ENCODE measurements at places on chromosomes 16 and 17. TPM values are rescaled to one million over a fixed set of nuclear protein-coding genes. Genes with fewer than 3 reads are reported as not detected.

RCVRN gene
- not detected for total RNA-seq

- no peak for DNase-seq
Observed at GRCh38 chr17:77208217-77208808, 67.5 kb downstream of the SEC14L1 start.

GRCh38 chr16:80527297-80527696 is 13.5 kb upstream of the DYNLRB2 start:
- DNase-seq: peak; percentile 92

CA10 gene
- not detected for total RNA-seq

GDPD1 gene
- 1.8 TPM for total RNA-seq

SLC12A3 gene
- not detected for total RNA-seq

GRCh38 chr17:59493867-59494266 is 71.5 kb upstream of the DHX40 start:
- DNase-seq: no peak

NUP88 gene
- total RNA-seq: 164 TPM

DNA sequence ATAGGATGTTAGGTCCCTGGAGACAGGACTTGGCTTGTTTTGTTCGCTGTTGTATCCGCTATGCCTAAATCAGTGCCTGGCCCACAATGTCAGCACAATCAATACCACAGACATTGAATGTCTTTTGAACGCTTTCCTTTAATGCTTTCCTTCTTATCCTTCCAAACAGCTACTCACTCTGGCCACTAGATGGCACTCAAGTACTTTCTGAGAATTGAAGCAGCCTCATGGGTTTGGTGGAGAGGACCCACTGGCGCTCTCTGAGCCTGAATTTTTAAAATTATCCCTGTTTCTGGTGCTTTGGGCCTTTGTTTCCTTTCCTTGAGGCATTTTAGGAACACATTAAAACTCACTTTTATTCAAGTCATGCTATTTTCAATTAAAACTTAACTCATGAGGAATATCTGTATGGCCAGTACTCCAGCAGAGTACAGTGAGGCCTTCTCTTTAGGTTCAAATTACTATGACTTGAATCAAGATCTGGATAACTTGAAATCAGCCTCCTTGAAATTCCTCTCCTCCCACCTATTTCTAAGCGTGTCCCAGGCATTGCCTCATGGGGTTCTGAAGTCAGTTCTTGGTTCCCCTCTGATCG is 3.2 kb upstream of the NLRP1 start:
- DNase-seq: peak; percentile 90

CRYBA1 gene
- not detected for total RNA-seq

- no peak for DNase-seq
Observed at GRCh38 chr17:20206591-20206990, 197.4 kb downstream of the SPECC1 start.

DNA sequence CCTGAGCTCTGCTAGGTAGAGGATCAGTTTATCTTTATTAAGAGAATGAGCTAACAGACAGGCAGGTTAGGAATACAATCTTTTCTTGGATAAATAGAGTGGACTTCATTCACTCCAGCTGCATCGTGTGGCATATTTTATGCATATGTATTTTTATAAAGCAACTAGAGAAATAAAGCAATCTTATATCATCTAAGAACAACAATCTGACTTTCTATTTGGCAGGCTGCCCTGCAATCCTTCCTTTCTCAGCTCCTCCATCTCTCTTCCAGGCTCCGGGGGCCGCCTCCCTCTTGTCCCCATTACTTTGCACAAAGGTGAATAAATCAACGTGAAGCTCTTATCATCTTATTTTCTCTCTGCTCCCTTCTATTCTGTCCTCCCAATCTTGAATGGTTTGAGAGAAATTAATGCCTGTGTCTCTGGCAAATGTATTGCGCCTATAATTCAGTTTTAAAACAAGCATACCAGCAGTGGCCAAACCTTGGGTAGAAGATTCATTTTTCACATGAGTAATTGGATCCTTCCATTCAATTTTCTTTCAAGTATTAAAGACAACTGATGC is 64.5 kb downstream of the HS3ST3A1 start:
- no peak for DNase-seq

DNA sequence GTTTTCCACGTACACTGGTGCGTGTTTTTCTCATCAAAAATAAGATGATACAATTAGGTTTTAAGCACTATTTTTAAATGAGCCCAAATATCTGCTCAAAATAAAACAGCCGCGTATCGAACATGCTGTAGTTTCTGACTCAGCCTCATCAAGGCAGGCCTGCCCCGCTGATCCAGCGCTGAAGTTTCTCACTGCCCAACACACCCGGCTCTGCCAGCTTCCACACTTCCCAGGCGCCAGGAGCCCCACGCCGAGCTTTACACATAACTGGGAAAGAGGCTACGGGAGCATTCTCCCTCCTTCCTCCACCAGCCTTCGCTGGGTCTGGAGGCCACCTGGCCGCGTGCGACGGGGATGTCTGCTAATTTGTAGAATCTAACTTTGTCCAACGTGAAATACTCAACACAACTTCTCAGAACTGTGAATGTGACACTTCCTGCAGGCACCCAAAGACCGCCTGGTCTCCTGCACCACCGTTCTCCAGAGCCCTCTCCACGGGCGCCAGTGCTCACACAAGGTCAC is 42.1 kb downstream of the MAP1LC3B start:
- no peak for DNase-seq

DNA sequence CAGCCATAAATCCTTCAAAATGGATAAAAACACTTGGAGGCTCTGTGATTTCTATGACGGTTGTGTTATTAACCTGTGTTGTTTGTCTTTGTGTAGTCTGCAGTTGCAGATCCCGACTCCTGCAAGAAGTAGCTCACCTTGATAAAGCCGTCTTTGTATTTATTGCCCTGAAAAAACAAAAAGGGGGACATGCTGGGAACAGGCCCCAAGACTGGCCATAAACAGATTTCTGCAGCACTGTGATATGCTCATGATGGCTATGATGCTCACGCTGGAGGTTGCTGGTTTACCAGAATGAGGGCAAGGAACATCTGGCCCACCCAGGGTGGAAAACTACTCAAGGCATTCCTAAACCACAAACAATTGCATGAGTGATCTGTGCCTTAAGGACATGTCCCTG is 71.0 kb downstream of the LGALS9 start:
- no peak for DNase-seq

DNA sequence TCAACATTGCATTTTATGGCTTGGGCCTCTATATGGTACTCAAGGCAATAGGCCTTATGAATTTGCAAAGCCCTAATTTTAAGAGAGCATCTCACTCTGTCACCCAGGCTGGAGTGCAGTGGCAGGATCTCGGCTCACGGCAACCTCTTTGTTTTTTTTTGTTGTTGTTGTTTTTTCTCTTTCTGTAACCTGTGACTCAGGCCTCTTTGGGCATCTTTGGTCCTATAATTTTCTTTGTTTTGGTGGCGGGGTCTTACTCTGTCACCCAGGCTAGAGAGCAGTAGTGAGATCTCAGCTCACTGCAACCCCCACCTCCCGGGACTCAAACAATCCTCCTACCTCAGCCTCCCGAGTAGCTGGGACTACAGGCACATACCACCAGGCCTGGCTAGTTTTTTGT is 21.8 kb upstream of the HERPUD1 start:
- DNase-seq: no peak

WIPF2 gene
- total RNA-seq: 19.9 TPM

HOXB8 gene
- not detected for total RNA-seq

KRT33B gene
- not detected for total RNA-seq

FNDC8 gene
- total RNA-seq: not detected

- no peak for DNase-seq
Observed at GRCh38 chr17:47611372-47612350, 38.1 kb upstream of the KPNB1 start.

CSH2 gene
- not detected for total RNA-seq

DNA sequence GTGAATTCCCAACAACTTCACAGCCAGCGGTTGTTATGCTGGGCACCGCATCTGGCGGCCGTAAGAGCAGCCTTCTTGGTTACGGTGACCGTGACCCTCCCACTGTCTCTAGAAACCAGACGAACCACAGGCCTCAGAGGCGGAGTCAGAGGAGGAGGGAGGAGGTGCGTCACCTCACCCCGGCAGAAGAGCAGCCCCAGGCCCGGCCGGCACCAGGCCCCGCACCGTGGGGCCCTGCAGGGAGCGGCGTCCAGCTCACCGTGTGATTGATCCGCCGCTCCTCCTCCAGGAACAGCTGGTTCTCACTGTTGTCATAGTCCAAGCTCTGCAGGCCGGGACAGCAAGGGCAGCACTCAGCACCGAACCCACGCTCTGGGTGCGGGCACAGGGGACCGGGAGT is 13.7 kb downstream of the CLCN7 start:
- DNase-seq: no peak
